Pons (tissue), 1 donor: ENCODE measurements at places on chromosomes 5 and 9.

DNA sequence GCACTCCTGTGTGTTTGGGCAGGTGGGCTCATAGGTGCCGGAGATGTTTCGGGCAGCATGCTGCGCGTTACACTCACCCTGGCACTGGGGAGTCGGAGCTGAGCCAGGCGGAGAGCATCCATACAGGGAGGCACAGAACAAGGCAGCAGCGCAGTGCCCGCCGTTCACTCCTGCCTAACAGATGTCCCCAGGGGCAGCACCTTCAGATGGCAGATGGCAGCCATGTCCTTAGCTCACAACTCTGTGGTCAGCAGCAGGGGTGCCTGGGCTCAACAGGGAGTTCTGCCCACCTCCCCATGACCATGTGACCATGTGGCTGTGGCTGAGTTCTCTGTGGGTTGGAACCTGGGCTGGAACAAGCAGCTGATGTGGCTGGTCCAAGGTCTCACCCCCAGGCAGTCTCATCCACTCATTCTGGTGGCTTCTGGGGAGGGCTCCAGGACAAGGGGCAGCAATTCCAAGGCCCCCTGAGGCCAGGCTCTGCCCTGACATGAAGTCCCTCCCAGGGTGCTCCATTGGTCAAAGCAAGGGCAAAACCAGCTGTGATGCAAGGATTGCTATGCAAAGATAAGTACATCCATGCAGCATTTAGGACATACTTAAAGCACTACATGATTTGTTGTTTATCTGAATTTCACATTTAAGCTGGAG is 64.2 kb downstream of the MRPL36 start:
- DNase-seq, result no peak

GRCh38 chr9:69389437-69389995 is 64.5 kb downstream of the ENTREP1 start:
- DNase-seq, result no peak

GRCh38 chr9:91676046-91676445 is 252.4 kb upstream of the NFIL3 start:
- DNase-seq, result no peak

DNA sequence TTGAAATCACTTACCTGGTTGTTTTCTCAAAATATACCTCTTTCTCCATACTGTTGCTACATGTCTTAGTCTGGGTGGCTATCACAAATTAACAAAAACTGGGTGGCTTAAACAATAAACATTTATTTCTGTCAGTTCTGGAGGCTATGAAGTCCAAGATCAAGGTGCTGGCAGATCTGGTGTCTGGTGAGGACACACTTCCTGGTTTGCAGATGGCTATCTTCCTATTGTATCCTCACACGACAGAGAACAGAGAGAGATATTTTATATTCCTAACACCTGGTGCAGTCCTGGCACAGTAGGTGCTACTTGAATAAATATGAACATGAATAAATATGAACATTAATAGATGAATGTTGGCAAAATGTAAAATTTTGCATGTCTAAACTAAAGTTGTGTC is 164.3 kb upstream of the ACOT12 start:
- DNase-seq, result no peak

GRCh38 chr9:32989660-32990059 is 11.8 kb downstream of the APTX start:
- no peak for DNase-seq

DNA sequence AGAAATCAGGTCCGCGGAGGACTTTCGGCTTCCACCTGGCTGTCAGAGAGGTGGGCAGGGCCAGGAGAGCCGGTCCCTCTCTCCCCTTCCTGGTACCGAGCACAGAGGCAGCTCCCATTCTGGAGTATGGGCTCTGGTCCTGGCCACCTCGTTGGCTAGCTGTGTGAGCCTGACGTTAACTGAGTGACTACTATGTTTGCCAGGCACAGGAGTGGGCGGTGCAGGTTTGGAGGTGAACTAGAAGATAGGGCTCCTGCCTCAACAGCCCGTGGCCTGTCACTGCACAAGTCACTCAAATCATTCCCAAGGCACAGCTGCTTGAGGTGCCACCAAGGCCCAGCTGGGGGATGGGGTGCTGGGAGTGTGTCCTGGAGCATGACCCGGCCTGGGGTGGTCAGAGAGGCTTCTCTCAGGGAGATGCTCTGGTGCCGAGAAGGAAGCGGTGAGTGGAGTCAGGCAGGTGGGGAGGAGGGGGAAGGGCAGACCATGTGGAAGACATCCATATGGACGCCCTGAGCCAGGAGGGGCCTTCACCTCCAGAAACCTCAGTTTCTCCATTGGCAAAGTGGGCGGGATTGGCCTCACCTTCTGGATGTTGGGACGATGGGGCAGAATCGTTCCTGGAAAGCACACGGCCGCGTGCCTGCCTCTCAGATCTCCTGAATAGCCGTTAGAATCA is 39.5 kb downstream of the NCS1 start:
- DNase-seq, result no peak

- no peak for DNase-seq
Observed at GRCh38 chr5:121681229-121681855, 170.3 kb upstream of the FTMT start.

- no peak for DNase-seq
Observed at GRCh38 chr5:179837076-179838011, 16.6 kb downstream of the SQSTM1 start.

DNA sequence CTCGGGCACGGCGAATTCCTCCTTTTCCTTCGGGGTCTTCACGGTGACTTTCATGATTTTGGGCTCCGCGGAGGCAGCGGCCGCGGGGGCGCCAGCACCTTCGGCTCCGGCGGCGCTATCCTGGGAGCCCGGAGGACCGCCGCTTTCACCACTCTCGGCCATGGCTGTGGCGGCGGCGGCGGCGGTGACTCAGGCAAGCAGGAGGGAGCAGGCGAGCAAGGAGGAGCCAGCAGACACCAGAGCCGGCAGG is 315 bp downstream of the UBQLN1 start:
- no peak for DNase-seq

DNA sequence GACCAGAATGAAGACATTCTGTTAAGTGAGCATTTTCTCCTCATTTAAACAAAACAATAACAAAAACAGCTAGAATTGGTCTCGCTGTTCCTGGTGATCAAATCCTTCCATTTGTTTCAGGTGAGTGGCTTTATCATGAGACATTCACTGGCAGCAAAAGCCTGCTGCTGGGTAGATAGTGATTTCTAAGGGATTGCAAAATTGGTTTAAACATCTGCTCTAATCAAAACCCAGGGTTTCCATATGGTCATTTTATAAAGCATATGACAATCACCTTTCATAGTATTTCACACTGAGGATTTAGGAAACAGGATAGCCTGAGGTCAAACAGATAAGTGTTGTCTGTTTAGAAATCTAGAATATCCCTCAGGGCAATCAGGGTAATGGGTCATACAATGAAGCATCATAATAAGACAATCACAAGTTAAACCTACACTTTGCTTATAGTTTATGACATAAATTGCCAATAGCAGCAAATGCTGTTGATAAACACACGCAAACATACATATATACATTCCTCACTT is 769.6 kb upstream of the C9orf72 start:
- no peak for DNase-seq

- DNase-seq, result peak; percentile 59
Observed at GRCh38 chr5:32304622-32305021, 8.1 kb downstream of the MTMR12 start.

- no peak for DNase-seq
Observed at GRCh38 chr5:66859526-66859925, 263.3 kb downstream of the MAST4 start.

DNA sequence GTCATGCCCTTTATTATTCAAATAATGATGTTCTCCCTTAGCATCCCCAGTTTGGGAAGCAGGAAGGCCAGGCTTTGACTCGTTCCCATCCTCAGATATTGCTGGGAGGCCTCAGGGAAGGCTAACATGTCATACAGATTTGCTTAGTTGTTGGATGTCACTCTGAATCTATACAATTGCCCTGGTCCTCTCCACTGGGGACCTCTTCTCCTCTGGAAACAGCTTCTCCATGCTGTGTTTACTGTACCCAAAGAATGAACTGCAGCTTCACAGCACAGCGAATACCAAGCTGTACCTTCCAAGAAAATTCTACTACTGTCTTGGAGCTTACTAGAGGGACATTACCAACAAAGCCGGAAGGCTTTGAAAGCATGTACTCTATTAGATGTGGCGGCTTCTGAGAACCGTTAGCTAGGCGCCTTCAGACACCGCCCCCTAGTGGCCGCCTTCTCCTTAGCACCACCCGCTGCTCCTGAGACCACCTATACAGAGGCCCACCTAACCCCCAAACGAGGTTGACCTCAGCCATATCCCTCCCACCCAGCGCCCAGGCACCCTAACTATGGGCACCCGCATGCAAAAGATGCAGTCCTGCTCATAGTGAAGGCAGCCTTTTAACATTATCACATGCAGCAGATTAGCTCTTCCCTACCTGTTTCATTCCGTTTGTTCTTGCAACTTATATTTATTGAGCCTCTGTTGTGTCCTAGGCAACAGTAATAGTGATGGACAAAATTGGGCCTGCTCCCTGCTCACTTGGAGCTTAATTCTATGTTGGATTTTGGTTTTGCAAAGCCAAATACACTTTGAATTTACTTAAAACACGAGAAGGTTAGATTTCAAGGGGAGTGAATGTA is 34.9 kb upstream of the FOXI1 start:
- DNase-seq, result peak; percentile 8

DNA sequence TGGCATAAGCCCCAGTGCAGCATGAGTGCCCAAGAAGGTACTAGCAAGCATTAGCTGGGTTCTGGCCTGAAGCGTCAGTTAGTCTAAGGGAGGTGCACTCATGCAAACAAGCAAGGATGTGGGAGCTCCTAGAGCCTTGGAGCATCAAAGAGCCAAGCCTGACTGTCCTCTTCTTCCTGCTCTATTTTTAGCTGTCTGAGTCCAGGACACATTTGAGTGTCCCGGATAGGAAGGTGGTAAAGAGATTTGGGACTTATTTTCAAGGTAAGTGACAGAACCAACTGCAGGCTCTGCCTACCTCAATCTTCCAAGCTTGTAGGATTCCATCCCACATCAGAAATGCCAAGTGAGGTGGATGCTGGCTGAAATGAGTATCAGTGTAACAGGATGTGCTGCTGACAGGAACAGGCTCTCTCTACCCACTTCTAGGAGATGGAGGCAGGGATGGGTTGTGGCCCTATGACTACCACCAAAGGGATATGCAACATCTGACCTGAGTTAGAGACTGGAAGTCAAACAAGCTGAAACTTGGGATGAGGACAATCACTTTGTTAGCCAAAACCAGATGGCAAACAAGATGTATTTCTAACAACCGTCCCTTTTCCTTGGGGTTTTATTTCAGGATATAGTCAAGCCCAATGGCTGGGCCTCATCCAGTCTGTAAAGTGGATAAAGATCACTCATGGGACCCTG is 15.1 kb downstream of the MACROH2A1 start:
- DNase-seq, result no peak
